ENCODE measurements at places on chromosomes 1 and 21.

- DNase-seq, result no peak
- no peak overlapping the region for H3K27ac ChIP-seq
- no peaks in the 10 kb centered on the region for H3K4me1 ChIP-seq
- H3K27me3 ChIP-seq, result no peaks in the 10 kb centered on the region
- H3K4me3 ChIP-seq, result no peak overlapping the region
Observed at GRCh38 chr1:93414749-93415148, 33.2 kb upstream of the FNBP1L start.

DNA sequence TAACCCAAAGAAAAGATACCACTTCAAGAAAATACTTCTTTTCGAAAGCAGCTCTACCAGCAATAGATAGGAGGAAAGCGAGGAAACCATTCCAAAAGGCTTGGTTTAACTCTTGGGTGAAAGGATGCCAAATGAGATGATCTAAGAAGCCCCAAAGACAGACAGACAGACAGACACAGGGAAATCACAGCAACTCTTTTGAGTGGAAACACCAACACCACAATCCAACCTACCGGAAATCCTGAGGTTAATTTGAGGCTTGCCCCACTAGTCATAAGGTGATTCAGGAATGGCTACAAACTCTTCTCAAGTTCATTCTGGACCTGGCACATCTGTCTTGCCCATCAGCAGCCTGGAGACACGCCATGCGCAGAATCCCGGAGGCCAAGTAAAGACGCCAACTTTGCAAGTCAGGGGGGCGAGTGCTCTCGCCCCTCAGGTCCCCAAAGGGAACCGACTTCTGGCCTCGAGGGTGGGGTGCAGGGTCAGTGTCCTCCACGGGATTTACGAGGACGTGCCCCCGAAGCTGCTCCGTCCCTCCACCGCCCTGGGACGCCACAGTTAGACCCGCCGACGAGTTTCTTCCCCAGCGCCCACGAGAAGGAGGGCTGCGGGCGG, 778 bp downstream of the EVI5 start:
- peaks cover 9% of the 10 kb centered on the region for H3K27me3 ChIP-seq
- H3K4me3 ChIP-seq, result peak overlapping the region; percentile 58
- no peaks in the 10 kb centered on the region for H3K36me3 ChIP-seq
- peak; percentile 23 for DNase-seq

GRCh38 chr1:230518511-230518910, 92.4 kb upstream of the PGBD5 start:
- H3K36me3 ChIP-seq, result no peaks in the 10 kb centered on the region
- peaks cover 16% of the 10 kb centered on the region for H3K4me1 ChIP-seq
- no peaks in the 10 kb centered on the region for H3K27me3 ChIP-seq
- no peak overlapping the region for H3K4me3 ChIP-seq
- DNase-seq, result peak; percentile 8
- H3K27ac ChIP-seq, result no peak overlapping the region

- H3K4me1 ChIP-seq, result peaks cover 12% of the 10 kb centered on the region
- H3K27me3 ChIP-seq, result no peaks in the 10 kb centered on the region
- no peak overlapping the region for H3K4me3 ChIP-seq
- H3K36me3 ChIP-seq, result no peaks in the 10 kb centered on the region
- H3K27ac ChIP-seq, result no peak overlapping the region
- DNase-seq, result no peak
Observed at GRCh38 chr1:54940042-54940441, 40.4 kb upstream of the TMEM61 start.

DNA sequence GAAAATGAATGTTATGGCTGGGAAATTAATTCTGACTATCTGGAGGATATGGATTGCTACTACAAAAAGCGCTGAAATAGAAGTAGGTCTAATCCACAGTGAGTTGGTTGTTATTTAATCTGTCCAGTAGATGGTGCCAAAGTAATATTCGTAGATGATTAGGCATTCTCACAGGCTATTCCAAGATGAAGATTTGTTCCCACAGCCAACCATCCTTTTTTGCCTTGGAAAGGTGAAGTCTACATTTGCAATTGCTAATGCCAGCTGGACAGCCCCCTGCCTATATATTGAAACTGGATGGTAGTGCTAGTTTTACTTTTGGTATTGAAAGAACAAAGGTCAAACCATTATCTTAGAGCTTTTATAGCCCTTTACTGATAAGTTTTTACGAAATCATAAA, 43.8 kb downstream of the RBM11 start:
- H3K4me1 ChIP-seq, result no peaks in the 10 kb centered on the region
- no peak overlapping the region for H3K4me3 ChIP-seq
- peak; percentile 53 for DNase-seq
- no peaks in the 10 kb centered on the region for H3K27me3 ChIP-seq
- no peak overlapping the region for H3K27ac ChIP-seq

DNA sequence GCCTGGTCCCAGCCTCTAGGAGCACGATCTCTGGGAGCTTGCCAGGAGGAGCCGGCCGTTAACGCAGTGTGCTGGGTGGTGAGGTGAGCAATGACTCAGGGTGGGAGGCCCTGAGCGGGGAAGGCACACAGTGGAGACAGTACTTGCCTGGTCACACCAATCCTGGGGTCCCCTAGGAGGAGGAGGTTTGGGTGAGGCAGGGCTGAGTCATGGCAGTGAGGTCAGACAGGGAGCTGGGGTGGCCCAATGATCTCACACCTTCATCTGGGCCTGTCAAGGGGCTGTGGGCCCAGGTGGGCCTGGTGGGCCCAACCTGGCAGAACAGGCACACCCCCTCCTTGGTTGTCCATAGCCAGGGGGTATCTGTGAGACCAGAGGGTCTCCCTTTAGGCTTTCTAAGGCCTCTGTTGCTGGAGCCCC, 8.6 kb upstream of the EDN2 start:
- no peak overlapping the region for H3K27ac ChIP-seq
- H3K4me1 ChIP-seq, result peaks cover 23% of the 10 kb centered on the region

DNA sequence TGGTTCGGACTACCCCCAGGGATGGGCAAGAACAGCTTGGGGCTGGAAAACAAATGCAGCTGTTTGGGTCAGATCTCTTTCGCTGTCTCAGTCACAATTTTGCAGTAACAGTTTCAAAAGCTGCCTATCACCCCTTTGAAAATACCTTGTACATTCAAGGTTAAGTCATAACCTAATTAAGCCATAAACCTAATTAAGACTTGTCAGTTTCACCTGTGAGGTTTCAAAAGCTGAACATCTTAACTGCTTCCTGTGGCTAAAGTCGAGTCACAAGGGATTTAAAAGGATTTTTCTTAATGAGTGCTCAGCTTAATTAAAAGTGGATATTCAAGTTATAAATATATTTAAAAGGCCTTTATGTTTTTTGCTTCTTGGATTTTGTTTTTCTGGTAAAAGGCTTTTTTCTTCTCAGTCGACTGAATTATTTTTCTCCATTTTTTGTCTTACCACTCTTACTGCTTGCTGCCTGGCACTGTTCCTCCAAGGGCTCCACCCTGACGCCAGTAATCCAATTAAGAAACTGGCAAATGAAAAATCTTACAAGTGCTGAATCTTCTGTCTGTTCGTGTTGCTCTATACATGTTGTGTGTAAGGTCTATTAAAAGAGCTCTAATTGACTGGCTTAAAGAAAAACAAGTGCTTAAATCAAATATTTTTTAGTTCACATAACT, 31.3 kb downstream of the CBR1 start:
- no peak overlapping the region for H3K4me3 ChIP-seq
- H3K27me3 ChIP-seq, result no peaks in the 10 kb centered on the region
- no peaks in the 10 kb centered on the region for H3K36me3 ChIP-seq
- no peak overlapping the region for H3K27ac ChIP-seq
- DNase-seq, result no peak

GRCh38 chr1:37931102-37931360, 15.8 kb downstream of the INPP5B start:
- no peaks in the 10 kb centered on the region for H3K27me3 ChIP-seq
- H3K4me3 ChIP-seq, result peak overlapping the region; percentile 91
- DNase-seq, result no peak

DNA sequence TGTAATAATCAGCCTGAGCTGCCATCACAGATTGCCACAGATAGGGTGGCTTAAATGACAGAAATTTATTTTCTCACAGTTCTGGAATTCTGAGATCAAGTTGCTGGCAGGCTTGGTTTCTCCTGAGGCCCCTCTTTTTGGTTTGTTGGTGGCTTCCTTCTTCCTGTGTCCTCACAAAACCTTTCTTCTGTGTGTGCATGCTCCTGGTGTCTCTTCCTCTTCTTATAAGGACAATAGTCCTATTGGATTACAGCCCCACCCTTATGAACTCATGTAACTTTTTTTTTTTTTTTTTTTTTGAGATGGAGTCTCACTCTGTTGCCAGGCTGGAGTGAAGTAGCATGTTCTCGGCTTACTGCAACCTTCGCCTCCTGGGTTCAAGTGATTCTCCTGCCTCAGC, 41.0 kb upstream of the F3 start:
- no peak overlapping the region for H3K4me3 ChIP-seq
- H3K4me1 ChIP-seq, result peaks cover 3% of the 10 kb centered on the region
- DNase-seq, result no peak

- no peak for DNase-seq
- H3K36me3 ChIP-seq, result no peaks in the 10 kb centered on the region
- H3K27me3 ChIP-seq, result no peaks in the 10 kb centered on the region
- peaks cover 2% of the 10 kb centered on the region for H3K4me1 ChIP-seq
Observed at GRCh38 chr1:231951374-231951773, 324.8 kb downstream of the DISC1 start.

- peaks cover 4% of the 10 kb centered on the region for H3K4me1 ChIP-seq
- H3K27ac ChIP-seq, result no peak overlapping the region
- H3K27me3 ChIP-seq, result no peaks in the 10 kb centered on the region
- DNase-seq, result no peak
Observed at GRCh38 chr1:109170035-109170764, 43.5 kb upstream of the SARS1 start.

GRCh38 chr1:242524571-242525359, at the start of gene PLD5:
Gene PLD5, minus strand, starts transcription at chr1:242524697.
- DNase-seq, result peak; percentile 35
- peaks cover 2% of the 10 kb centered on the region for H3K4me1 ChIP-seq
- peaks cover 39% of the 10 kb centered on the region for H3K27me3 ChIP-seq
- H3K36me3 ChIP-seq, result no peaks in the 10 kb centered on the region

- H3K36me3 ChIP-seq, result no peaks in the 10 kb centered on the region
- peaks cover 6% of the 10 kb centered on the region for H3K4me1 ChIP-seq
Observed at GRCh38 chr1:157194731-157195520, 56.7 kb upstream of the ETV3 start.

DNA sequence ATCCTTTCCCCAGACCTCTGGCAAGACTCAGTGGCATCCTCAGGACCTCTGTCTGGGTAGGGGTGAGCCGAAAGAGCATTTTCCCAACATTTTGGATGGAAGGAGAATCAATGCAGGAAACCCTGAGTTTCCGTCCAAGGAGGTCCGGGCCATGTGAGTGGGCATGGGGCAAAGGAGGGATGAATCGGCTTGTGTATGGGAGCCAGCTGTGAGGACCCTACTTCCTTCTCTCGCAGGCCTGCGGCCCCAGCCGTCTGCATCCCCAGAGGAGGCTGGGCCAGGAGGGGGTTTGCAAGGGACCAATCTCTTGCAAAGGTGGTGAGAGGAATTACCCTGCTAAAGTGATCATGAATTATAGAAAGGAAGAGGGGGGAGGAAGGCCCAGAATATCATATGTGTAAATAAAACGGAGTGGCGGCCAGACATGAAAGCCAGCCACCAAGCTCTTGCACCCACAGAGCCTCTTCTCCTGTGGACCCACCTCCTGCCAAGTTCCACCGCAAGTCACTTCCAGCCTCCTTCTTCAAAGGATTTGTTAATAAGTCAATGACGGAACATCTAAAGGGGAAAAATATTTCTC, 48.2 kb upstream of the POU3F1 start:
- H3K27me3 ChIP-seq, result no peaks in the 10 kb centered on the region
- no peak overlapping the region for H3K4me3 ChIP-seq
- no peaks in the 10 kb centered on the region for H3K36me3 ChIP-seq

DNA sequence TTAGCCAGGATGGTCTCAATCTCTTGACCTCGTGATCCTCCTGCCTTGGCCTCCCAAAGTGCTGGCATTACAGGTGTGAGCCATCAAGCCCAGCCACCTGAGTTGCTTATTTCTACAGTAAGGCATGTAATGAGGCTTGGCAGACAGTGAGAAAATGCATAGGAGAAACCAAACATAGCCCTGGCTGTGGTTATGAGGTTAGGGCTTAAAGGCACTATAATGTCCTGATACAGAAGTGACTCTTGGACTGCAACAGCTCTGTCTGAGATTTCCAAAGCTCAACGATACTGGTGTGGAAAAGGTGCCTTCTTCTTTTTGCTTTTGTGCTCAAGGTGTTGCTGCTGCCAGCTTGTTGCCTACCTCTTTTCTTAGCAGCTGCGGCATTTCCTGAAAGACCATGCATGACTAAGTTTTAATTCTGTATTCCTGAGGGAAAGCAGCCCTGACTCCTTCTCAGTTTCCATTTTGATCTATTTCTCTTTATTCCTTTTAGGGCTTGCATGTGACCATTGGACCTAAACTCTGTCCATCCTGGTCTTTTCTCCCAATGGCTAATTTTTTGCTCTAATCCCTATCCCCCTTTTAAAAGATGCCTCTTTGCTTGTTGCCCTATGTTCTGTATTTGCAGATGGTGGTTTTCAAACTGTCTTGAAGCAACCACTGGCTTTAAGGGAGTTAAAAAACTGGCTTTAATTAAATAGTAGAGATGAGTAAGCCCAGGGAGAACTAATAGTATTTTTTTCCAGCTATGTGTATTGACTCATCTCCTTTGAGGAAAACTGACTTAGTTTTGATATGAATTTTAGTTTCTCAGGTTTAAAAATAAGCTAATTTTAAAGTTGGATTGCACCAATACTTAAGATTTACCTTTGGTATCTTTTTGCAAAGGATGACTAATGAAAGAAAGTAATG, 70.3 kb downstream of the KIF1B start:
- DNase-seq, result no peak
- H3K4me1 ChIP-seq, result no peaks in the 10 kb centered on the region
- no peaks in the 10 kb centered on the region for H3K27me3 ChIP-seq
- H3K36me3 ChIP-seq, result peaks cover 97% of the 10 kb centered on the region

GRCh38 chr1:15771836-15772515, 13.4 kb downstream of the FBLIM1 start:
- H3K27me3 ChIP-seq, result no peaks in the 10 kb centered on the region
- peaks cover 23% of the 10 kb centered on the region for H3K36me3 ChIP-seq

Data from neuronal stem cell (in vitro differentiated cells).